ENCODE measurements at places on chromosomes 6 and 20.

GRCh38 chr20:45087814-45088213, 13.1 kb downstream of the KCNS1 start:
- DNase-seq = no peak

DNA sequence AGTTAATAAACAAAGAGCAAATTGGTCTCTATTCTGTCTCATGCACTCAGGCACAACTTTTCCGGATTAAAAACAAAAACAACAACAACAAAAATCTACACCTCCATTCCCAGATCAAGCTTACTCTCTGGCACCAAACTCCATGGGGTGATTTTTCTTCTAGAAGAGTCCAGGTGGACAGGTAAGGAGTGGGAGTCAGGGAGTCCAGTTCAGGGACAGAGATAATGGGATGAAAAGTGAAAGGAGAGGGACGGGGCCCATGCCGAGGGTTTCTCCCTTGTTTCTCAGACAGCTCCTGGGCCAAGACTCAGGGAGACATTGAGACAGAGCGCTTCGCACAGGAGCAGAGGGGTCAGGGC, 437 bp upstream of the HLA-A start:
- no peak for DNase-seq

- no peak for DNase-seq
These were observed 50.5 kb downstream of the CPNE5 start for GRCh38 chr6:36788768-36789167.

- no peak for DNase-seq
These were observed 112.1 kb upstream of the TMEM170B start for GRCh38 chr6:11425431-11425871.

- no peak for DNase-seq
These were observed 4.2 kb downstream of the CDK19 start for GRCh38 chr6:110810896-110811586.

DNA sequence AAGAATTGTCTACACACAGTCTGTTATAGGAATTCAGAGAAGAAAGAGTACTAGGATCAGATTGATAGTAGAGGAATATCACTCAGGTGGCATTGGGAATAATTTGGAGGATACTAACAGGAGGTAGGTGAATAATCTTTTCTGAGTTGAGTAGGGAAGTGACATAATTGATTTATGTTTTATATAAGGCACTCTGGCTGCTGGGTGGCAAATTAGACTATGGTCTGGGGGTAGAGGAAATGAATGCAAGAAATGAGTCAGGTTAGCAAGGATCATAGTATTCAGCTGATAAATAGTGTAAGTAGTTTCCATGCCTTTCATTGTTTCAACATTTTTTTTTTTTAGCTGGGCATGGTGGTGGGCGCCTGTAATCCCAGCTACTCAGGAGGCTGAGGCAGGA, 113.3 kb downstream of the CDKAL1 start:
- no peak for DNase-seq

DNA sequence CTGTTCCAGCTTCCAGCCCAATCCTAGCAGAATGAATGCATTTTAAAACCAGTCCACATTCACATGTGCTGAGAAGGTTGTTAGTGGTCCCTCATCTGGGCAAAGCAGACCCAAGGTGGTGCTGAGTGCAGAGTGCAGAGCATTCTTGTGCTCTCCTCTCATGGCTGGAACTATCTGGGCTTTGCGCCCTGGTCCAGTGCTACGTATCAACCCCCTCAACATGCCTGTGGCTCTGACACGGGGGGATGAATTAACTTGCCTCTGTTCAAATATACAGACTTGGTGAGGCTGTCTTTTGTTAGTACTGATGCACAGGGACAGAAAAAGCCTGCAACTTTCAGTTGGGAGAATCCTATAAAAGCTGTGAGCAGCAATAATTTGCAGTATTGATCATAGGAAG, 42.5 kb downstream of the PANK2 start:
- DNase-seq = no peak

DNA sequence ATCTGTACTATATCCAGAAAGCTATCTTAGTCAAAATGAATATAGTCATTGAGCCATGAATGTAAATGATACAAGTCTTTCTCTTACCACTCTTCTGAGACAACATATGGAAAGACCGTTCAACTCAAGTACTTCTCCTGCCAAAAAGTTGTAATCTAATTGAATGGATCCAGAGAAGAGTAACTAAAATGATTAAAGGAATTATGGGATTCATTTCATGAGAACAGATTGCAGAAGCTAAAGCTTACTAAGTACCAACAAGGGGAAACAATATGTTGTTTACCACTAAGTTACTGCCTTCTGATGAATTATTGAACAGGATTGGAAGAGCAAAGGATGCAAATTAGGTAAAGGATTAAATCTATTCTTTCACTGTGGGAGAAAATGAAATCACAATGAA, 2.0 kb upstream of the LGSN start:
- DNase-seq = no peak

DNA sequence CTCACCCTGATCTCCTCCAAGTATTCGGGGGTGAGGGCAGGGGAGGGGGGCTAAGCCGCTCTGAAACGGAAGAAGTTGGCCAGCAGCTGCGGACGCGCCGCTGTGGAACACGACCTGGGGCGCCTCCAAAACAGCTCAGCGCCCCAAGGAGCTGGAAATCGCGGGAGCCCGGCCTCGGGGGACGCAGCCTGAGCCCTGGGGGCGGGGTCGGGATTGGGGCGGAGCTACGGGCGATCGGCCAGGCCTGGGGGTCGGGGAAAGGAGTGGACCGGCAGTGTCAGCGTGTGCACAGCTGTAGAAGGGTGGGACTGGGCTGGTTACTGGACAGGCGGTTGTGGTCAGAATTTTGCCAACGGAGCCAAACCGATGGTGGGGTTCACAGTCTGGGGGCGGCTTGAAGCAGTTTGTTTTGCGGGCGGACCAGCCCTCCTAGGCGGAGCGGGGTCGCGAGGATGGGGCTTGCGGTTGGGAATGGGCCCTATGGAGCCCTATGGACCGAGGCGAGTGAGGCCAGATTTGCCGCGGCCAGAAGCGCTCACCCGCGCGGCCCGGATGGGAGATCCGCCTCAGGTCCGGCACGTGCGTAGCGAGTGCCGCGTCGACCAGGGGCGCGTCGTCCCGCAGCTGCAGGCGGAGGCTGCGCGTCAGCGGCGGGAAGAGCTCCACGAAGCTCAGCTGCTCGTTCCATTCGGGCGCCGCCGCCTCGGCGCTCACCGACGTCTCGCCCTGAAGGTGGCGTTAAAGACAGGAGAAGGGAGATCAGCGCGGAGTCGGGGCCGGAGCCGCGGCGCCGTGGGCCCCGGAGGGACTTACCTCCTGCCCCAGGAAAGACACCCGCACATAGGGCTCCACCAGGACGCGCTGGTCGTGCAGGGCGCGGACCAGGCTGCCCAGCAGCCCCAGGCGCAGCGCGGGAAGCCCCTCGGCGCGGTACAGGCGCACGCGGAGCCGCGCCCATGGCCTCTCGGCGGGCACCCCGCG, 14.3 kb upstream of the SPAG4 start:
- peak; percentile 82 for DNase-seq

GRCh38 chr20:23039885-23040508, 4.9 kb downstream of the SSTR4 start:
- DNase-seq = no peak

DNA sequence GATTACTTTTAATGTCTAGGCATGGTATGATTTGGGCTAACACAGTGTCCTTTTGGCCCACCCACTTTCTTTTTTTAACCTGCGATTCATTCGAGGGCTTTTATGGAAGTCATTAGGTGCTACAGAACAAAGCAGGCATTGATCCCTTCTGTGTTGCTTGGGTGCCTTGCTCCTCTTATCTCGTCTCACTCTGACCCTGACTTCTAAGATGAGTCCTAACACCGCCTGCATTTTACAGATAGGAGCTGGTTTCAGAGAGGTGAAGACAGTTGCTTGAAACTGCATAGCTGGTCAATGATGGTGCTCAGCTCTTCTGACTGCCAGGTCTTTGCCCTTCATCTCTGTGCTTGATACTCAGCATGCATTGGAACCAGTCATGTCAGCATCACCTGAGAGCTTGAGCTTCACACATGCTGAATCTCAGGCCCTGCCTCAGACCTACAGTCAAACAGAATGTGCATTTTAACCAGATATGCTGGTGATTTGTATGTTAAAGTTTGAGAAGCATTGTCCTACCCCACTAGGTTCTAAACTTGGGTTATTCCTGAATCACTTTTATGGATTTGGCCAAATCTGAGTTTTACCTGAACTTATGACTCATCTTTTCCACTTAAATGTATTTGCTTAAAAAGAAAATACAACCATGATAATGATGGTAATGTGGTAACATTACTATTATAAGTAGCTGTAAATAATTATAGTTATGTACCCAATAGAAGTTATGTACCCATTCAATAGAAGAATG, 142.3 kb downstream of the PLCB4 start:
- no peak for DNase-seq

DNA sequence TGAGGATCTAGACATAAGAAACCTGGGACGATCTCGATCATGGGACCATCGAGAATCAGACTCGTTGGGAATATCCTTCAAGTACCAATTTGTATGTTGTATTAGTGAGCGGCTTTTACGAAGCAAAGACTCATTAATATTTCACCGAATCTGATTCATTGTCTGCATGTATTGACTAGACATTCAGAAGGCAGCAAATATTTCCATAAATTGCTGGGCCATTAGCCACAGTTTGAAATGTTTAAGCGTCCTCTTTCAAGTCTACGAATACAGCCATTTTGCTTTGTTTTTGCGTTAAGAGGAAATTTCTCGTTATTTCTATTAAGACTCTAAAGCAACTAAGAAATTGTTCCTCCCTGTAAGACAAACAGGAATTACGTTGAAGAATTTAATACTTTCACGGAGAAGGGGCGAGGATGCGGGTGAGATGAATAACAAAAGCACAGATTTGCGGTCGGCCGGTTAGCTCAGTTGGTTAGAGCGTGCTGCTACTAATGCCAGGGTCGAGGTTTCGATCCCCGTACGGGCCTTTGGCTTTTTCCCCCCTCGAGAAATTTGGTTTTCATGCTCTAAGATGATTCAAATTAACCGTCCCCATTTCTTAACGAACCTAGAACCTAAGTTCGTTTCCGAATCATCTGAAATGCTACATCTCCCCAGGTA, 18.5 kb downstream of the POM121L2 start:
- no peak for DNase-seq

DNA sequence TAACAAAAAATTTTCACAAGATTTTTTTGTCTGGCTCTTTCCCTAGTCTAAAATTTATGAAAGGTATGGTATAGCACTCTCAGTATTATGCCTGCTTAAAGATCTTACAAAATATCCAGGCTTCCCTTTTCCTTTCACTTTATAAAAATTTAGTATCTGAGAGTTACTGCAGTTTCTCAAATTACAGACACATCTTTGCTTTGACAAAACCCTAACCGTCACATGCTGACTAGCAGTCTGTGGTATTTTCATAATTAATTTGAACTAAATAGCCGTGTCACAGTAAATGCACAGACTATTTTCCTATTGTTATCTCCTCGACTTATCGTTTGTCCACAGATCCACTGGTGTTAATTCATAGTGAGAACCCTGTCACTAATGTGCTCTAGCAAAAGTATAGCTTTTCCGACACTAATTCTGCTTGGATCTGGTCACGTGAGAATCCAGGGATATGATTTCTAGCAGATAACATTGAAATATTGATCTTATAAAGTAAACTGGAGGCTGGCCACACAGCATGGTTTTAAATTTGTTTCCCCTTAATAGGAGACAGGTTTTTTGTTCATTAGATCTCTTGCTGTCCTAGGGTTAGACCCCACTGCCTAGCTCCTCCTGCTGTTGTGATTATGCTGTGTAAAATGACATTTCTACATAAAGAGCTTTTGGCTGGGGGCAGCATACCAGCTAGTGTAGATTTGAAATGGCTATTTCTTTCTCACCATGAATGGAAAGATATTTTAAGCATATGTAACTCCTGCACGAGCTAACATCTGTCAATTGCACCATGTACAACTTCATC, 340.6 kb upstream of the SASH1 start:
- no peak for DNase-seq

GRCh38 chr6:39493777-39494176, 171.3 kb upstream of the KCNK16 start:
- no peak for DNase-seq

DNA sequence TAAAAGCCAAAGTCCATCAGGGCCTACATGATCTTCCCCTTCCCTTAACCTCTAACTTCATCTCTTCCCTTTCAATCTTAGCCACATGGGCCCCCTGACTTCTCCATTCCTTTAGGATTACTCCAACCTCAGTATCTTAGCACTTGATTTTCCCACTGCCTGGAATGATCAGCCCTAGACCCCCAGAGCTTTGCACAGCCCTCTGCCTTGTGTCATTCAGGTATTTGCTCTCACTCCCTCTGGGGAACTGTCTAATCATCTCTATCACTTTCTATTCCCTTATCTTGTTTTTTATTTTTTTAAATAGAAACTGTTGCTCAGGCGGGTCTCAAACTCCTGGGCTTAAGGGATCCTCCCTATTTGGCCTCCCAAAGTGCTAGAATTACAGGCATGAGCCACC, 13.3 kb upstream of the ZNFX1 start:
- no peak for DNase-seq

GRCh38 chr20:2651772-2652723, at the start of gene NOP56:
NOP56 (plus strand) TSS chr20:2652632; CDS start chr20:2652661, 29 bp downstream.
- peak; percentile 94 for DNase-seq

DNA sequence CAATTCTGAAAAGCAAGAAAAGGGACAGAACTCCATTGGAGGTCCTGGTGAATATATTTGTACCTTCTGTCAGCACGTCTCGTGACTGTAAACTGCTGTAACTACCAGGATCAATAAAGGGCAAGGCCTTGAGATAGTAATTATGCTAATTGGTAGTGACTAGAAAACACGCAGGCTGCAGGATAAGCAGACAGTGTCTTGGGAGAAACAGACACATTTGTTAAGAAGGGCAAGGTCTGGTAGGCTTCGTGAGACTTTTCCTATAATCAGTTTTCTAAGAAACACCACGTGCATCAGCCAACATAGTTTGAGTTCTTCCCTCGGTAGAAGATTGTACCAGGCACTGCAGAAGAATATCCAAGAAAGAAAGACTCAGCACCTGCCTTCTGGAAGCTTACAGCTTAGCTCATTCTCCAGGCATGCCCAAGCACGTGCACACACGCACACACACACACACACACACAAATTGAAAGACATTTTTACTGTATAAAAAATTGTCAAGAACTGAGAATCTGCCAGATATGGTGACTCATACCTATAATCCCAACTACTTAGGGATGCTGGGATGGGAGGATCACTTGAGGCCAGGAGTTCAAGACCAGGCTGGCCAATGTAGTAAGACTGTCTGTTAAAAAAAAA, 167.0 kb upstream of the SASH1 start:
- no peak for DNase-seq

DNA sequence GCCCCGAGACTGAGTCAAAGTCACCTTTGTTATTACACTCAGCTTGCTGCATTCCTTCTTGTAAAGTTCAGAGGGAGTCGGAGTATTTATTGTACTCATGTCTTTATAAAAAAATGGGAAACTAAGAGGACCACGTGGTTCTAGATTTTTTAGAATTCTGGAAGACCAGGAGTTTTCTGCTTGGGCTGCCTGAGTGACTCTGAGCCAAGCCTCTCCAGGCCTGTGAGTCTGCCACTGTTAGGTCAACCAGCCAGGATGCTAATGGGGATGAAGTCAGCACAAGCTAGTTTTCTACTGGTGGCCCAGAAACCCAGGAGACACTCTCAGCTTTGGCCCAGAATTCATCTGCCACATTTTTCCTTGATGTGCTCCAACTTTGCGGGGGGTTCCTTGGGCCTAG, 453.5 kb upstream of the SULF2 start:
- DNase-seq = no peak
